ENCODE measurements at places on chromosomes 4 and X.

DNA sequence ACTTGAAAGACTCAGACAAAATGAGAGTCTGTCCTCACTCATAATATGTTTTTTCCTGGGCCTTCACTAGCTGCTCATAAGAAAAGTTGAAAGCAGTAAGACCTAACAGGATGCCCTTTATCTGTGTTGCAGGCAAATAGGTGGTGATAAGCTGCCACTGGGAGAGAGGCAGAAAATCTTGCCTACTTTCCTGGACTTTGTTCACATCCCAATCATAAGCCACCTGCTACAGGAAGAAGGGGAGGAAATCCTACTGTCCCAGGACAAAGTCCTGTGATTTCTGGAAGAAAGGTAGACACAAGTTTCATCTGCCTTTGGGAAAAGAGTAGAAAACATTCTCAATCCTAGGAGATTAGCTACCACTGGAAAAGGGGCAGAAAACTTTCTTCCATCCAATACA, 13.3 kb upstream of the SPANXN2 start:
- no peak for DNase-seq

- no peak for DNase-seq
Measured at GRCh38 chr4:113153529-113154101, 104.2 kb downstream of the ANK2 start.

- DNase-seq: no peak
Measured at GRCh38 chr4:4574792-4575191, 32.9 kb upstream of the STX18 start.

- peak; percentile 8 for DNase-seq
Measured at GRCh38 chr4:151045907-151046306, 30.8 kb upstream of the LRBA start.

DNA sequence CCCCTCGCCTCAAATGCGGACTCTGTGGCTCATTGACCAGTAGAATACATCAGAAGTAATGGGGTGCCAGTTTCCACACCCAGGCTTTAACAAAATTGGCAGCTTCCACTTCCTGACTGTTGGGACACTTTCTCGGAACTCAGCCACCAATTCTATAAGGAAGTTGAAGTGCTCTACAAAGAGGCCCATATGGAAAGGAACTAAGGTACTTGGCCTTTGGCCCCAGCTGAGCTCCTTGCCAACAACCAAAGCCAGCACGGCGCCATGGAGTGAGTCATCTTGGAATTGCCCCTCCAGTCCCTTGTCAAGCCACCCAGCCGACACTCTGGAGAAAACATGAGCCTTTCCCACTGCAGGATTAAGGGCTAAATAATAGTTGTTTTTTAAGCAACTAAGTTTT, 262.2 kb upstream of the INTU start:
- no peak for DNase-seq

- DNase-seq: no peak
Measured at GRCh38 chrX:40041915-40042314, 55.8 kb downstream of the BCOR start.

DNA sequence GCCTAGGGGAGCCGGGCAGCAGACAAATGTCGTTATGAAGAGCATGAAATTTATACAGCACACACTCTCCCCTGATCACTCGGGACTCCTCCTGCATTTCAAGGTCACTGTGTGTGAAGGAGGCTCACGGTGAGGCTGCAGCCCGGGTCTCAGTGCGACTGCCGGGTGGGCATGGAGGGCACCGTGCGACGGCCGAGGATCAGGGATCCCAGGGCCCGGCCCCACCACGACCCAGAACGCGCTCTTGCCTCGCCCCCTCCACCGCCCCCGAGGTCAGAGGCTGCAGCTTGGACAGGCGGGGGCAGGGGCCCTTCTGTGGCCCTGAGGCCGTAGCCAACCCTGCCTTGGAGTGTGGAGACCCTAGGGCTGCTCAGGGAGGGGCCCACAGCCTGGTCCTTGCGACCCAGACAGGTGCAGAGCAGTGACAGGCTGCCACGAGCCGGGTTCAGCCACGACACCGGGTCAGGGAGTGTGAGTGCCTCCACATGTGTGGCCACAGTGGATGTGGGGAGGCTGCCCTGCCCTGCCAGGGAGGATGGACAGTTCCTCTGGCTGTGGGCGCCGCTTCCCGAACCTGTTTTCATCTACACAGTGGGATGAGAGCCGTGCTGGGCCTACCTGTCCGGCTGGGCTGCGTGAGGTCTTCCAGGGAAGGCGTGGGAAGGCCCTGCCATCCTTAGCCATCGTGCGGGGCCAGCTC, 89.3 kb upstream of the NKX1-1 start:
- DNase-seq: no peak

DNA sequence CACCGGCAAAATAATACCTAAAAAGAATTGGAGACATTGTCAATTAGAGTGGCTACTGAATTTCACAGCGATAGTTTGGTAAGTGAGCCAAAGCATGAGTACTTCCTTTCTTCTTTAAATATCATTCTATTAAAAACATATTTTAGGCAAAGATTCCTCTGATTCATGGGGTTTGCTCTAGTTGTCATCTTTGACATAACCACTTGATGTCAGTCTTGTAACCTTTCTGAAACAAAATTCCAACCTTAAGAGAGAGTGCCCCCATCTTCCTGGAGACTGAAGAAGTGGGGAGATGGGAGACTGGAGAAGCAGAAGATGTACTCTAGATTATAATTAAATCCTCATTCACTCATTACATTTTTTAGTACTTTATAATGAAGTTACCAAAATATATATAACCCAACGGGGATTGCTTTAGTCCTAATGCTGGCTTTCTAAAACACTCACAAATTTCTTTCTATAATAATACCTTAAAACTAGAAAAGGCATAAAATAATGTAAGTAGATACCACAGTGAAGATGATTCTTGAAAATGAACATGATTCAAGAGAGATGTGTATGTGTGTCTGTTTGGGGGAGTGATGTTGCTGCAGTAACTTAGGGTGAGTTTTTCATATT, 96.4 kb downstream of the EMCN start:
- DNase-seq: no peak

GRCh38 chrX:117196481-117196880, 733.7 kb upstream of the CT83 start:
- DNase-seq: no peak

- DNase-seq: no peak
Measured at GRCh38 chrX:13721819-13722519, 12.5 kb downstream of the TRAPPC2 start.

DNA sequence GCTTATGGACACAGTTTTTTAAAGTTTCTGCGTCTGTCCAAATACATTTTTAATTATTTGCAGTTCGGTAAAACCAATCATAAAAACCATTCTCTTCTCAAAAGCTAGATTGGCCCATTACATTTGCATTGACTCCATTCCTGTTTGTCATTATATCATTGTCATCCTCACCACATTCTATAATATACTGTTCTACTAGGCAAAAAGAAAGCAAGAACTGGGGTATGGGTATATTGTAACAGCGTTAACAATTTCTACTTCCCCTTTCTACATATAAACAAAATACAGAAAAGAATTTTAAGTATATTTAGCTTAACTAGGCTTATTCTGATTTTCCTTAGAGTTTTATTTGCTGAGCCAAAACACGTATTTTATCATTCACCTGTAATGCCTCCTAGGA, 91.8 kb downstream of the RAP1GDS1 start:
- DNase-seq: no peak

- DNase-seq: no peak
Measured at GRCh38 chr4:185911556-185912064, 99.6 kb upstream of the SORBS2 start.

DNA sequence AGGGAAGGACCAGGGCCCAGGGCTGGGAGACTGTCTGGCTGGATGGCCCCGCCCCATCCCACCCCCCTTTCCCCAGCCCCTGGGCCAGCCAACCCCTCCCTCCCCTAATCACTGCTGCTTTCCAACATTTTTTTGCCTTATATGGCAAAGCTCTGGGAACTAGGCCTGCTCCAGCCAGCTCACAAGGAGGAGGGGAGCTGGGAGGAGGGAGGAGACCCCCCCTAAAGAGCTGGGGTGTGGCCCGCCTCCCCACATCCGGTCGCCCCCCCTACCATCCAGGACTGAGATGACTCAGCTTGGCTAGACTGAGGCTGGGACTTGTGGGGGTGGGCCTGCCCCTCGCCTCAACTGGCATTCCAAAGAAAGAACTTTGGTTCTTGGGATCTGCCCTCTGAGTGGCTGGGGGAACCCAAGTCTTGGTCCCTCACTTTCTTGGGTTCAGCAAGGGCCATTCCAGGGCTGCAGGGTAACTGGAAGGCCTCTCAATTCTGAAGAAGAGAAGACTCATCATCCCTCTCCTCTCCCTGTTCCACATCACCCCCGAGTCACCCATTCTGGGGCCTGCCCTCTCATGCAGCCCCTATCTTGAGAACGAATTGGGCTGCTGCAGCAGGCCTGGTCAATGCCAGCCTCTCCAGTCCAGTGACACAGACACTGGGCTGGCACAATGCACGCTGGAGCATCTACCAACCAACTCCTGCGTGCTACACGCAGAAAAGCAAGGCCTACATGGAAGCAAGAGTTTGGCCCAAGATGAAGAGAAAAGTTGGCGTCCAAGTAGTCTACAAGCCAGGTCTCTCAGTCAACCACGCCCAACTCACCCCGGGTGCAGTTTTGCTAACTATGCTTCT, 4.8 kb downstream of the FLNA start:
- peak; percentile 80 for DNase-seq

- DNase-seq: no peak
Measured at GRCh38 chr4:52212702-52213101, 161.6 kb downstream of the SPATA18 start.

- DNase-seq: no peak
Measured at GRCh38 chrX:15142084-15142715, 127.7 kb downstream of the ASB9 start.

DNA sequence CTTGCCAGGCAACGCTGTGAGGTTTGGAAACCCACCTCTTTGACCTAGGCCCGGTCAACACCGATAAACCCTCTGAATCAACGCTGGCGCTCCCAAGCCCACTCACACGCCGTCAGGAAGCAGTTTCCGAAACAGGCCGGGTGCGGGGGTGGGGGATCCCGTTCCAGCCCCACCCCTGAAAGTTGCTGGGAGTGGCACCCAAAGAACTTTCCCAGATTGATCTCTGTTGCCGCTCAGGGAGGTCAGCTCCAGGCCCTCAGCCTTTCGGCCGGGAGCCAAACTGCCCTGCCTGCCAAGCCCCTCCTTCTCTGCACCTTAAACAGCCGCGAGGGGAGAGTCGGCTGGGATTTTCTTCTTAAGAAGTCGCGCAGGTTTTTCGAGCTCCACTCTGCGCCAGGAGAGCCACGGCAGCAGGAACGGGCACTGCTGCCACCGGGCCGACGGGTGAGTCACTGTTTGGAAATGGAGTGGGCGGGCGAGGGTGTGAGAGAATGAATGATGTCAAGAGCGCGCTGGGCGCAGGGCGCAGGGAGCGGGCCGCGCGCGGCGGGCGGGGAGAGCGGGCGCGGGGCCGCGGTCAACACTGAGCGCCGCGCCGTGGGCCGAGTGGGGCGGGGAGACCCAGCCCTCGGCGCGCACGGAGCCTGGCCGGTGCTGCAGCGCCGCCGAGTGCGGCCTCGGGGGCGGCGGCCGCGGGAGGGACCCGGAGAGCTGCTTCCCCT, at the start of gene SGMS2:
SGMS2 (plus strand) TSS at position 583 of the 722 bp plus-strand sequence. CDS start 70,622 bp downstream, outside the sequence.
- peak; percentile 24 for DNase-seq

GRCh38 chr4:158302076-158302866, 92.0 kb downstream of the TMEM144 start:
- no peak for DNase-seq

GRCh38 chr4:158799856-158800255, 31.0 kb downstream of the FNIP2 start:
- no peak for DNase-seq

DNA sequence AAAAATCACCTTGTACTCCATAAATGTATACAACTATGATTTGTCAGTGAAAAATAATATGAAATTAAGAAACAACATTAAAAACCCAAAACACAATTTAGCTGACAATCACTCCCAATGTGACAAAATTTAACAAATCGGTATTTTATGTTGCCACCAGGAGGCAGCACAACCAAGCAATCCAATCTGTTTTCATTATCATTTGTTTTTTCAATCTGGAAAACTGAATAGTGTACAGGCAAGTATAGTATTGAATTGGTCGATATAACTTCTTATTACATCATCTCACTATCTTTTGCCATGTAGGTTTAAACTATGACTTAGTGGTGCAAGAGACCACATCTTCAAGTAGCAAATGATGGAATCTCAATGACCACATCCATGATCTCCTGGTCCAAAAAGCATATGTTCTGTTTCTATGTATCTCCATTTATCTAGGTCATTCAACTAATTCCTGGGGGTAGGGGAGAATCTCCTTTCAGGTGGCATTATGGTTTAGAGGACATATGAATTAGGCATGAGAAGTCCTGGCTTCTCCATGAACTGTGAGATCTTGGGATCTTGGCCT, 112.9 kb upstream of the AGA start:
- DNase-seq: no peak

DNA sequence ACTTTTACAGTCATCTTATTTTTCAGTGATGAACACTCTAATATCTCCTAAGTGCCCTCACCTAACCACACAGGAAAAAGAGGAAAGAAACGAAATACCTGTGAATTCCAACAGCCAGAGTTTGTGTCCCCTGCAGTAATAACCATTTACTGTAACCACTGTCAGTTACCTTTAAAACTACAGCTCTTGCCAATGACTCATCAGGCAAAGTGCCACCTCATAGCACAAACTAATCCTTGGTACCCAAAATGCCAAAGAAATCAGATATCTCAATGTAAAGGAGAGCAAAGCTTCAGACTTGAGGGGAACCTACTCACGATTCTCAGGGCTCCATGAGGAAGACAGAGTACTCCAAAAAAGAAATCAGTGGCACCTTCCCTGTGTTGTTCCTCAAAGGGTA, 146.5 kb downstream of the NDST3 start:
- DNase-seq: no peak
